Activated CD8-positive, alpha-beta T cell treated with anti-CD3 and anti-CD28 coated beads, Interleukin-2, amount 10 ng/mL, durations not matched to agents 7 days and 5 days (primary cell): ENCODE measurements at places on chromosomes 5 and 9.

DNA sequence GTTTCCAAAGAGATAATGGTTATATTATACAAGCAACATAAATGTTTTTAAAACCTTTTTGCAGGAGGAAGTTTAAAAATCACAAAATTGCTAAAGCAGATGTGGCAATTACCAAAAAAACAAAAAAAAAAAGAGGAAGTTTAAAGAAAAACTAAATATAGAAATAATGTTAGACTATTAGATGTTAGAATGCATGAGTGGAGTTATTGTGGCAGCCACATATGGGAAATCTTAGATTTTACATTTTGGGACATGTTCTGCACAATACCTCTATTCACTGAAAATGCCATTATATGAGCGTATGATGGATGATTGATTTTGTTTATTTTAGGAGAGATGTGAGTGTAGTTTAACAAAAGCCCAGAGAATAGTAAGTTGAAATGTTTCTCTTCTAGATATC lies 31.2 kb upstream of the DTWD2 start:
- DNase-seq, result no peak

DNA sequence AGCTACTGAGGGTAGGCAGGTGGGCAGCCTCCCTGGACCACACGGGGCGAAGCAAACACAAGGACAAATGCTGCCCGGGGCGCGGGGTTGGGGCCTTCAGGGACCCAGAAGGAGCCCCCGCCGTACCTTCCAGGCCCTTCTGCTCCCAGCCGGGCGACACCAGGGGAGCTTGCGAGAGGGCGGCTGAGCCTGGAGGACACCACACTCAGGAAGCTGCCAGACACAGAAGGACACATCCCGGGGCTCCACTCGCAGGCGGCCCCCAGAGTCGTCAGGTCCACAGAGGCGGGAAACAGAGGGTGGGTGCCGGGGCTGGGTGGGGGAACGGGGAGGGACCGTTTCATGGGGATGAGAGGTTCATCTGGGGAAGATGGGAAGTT lies 58.5 kb upstream of the UBAC1 start:
- no peak for DNase-seq

GRCh38 chr9:125593581-125594222 lies 113.3 kb downstream of the MAPKAP1 start:
- no peak for DNase-seq

DNA sequence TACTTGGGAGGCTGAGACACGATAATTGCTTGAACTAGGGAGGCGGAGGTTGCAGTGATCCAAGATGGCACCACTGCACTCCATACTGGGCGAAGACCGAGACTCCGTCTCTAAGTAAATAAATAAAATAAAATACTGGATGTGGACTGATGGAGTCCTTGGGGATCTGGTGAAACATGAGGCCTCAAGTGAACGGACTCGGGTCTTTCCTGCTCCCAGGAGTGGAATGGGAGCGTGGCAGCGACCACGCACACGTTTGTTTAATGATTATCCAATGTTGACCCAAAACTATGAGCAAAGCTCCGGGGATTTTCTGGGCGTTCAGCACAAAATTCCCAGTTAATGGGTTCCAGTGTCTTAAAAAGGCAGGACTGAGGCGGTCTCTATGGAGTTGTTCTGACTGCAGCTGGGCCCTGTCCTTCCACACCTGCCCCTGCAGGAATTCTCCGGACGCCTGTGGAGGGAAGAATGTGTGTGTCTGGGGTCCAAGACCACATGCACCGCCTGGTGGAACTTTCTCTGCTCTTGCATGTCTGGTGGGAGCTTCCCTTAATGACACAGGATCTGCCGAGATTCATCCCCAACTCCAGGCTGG lies 26.6 kb downstream of the NEK6 start:
- no peak for DNase-seq

DNA sequence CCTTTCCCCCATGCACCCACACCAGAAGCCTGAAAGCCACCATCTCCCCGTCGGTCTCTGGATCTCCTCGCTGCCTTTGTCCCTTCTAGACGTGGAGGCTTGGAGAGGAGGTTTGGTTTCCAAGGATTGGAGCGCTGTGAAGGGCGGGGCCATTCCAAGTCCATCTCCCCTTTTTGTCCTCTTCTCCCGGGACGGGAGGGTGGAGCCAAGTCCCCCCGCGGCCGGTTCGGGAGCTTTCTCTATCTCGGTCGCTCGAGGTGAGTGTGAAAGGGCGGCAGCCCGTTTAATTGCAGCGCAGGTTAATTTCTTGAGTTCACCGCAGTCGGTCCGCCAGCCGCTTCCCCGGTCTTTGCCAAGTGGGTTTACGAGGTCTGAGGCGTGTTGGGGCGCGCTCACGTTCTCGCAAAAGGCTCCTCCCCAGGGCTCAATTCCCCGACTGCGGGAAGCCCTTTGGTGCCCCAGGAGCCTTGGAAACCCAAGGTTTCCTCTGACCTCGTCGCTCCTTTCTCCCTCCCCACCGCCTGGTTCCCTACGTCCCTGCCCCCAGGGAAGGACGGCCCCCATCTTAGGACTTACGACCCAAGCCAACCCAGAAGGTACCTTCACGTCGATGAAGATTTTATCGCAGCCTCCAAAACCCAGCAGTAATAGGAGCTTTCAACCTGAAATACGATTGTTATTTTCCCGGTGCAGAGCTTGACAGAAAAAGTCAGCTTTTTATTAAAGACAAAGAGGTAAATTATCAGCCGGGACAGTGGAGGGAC lies 2.8 kb upstream of the ZNF462 start:
- DNase-seq, result no peak
